Activated CD4-positive, alpha-beta T cell treated with anti-CD3 and anti-CD28 coated beads, Interleukin-2, amount 50 U/mL, for 1 hour (primary cell): ENCODE measurements at places on chromosomes 13 and 19.

DNA sequence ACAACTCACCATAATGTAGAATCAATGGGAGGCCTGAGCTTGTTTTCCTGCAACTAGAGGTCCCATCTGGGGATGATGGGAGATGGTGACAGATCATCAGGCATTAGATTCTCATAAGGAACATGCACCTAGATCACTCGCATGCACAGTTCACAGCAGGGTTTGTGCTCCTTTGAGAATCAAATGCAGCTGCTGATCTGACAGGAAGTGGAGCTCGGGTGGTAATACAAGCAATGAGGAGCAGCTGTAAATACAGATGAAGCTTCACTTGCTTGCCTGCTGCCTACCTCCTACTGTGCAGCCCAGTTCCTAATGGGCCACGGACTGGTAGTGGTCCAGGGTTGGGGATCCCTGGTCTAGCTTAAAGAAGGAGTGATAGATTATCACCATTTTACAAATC, 33.0 kb downstream of the KPNA3 start:
- DNase-seq = no peak

GRCh38 chr13:39897636-39898035, 242.2 kb downstream of the COG6 start:
- no peak for DNase-seq

GRCh38 chr13:29494520-29494919, 101.0 kb downstream of the SLC7A1 start:
- no peak for DNase-seq

DNA sequence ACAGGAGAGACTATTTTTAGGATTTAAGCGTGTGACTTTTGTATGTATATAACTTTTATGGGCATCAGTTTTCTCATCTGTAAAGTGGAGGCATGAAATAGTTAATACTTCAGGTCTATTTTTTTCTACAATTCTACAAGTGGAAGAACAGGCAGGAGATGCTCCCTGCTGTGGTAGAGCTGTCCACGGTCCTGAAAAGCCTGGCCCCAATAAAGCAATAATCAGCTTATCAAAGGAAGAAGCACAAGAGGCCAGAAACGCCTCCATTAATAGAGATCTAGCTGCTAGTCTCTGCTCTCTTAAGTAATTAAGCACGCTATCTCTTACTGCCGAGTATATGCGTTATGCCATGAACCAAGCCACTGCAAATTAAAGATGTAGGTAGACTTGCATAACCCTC, 28.0 kb upstream of the WASF3 start:
- DNase-seq = peak; percentile 3

DNA sequence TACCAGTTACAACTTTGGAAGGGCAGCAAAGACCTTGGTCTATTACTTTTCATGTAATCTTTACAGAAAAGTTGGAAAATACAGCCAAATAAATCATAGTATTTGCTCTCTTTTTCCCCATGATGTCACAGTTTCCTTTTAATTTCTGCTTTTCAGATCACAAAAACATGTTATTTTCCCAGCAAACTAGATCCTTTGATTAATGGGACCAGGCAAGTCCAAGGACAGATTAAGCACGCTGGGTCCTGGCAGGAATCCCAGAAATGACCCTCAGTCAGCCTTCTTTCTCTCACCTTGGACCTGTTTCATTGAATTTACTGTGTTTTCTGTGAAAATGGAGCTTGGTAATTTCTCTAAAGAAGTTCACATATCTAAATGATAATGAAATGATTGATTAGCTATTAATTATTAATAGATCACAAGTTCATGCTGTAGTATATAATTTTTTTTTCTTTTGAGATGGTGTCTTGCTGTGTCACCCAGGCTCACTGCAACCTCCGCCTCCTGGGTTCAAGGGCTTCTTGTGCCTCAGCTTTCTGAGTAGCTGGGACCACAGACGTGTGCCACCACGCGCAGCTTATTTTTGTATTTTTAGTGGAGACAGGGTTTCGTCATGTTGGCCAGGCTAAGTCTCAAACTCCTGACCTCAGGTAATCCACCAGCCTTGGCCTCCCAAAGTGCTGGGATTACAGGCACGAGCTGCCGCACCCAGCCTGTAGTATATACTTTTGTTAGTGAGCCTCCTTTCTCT, 16.0 kb downstream of the SPATA13 start:
- DNase-seq = no peak

DNA sequence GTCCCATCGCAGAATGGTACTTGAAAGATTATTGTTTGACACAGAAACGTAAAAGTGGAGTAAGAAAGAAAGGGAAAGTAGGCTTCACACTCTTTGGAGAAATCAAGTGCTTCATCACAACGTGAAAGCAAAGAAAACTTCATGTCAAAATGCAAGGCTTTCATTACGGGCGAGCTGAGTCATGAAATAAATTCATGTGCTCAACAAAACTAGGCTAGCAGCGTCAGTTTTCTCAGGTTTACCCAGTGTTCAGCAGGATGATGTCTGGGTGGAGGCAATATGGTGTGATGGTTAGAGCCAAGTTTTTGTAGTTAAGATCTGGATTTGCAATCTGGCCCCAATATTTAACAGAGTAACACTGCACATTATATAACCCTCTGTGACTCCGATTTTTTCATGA, 128.0 kb downstream of the TRPC4 start:
- DNase-seq = no peak
